Foreskin keratinocyte (primary cell): ENCODE measurements at places on chromosomes 1 and 21. TPM values are rescaled to one million over a fixed set of nuclear protein-coding genes. Genes with fewer than 3 reads are reported as not detected.

- DNase-seq = no peak
Observed at GRCh38 chr1:8122160-8122476, 96.0 kb upstream of the ERRFI1 start.

DNA sequence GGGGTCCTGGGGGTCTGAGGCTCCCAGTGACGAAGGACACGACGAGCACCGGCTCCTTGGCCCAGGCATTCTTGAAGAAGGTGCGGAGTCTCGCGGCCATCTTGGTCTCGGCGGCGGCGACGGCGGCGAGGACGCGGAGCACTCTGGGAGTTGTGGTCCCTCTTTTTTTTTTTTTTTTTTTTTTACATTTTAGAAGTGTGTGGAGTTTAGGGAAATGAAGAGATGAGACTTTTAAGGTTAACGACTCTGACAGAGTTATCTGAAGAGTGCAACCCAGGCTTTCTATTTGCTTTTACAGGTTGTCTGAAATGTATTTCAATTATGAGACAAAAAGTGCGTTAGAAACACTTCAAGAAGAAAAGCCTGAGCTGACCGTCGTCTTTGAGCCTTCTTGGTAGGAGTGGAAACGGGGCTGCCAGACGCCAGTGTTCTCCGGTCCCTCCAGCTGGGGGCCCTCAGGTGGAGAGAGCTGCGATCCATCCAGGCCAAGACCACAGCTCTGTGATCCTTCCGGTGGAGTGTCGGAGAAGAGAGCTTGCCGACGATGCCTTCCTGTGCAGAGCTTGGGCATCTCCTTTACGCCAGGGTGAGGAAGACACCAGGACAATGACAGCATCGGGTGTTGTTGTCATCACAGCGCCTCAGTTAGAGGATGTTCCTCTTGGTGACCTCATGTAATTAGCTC is 9.7 kb downstream of the OR2B11 start:
- DNase-seq = peak; percentile 17

DNA sequence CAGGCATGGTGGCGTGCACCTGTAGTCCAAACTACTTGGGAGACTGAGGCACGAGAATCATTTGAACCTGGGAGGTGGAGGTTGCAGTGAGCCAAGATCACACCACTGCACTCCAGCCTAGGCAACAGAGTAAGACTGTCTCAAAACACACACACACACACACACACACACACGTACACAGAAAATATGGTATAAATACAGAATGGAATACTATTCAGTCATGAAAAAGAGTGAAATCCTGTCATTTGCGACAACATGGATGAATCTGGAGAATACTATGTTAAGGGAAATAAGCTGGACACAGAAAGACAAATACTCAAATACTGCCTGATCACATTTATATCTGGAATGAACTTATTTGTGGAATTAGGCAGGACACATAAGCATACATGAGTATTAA is 18.4 kb downstream of the FOXD2 start:
- DNase-seq = no peak

DNA sequence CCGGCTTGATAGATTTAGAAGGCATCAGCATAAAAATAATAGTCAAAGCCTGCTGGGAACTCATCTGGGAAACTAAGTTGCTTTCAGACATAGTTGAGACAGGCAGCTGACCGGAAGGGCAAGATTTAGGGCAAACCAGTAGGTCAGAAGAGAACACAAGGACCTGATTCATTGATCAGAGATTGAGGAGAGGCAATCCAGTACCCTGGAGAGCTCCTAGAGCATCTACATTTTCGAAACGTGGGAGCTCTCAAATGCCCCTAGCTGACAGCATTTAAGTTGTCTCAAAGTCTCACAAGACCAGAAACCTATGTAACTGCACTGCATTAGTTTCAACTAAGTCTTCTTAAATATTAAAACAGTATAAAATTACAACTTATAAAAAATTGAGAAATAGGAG is 22.9 kb upstream of the MTF2 start:
- DNase-seq = peak; percentile 18

GRCh38 chr1:43184995-43185394 is 12.9 kb downstream of the CFAP57 start:
- no peak for DNase-seq

- no peak for DNase-seq
Observed at GRCh38 chr1:152630596-152630995, 7.7 kb upstream of the LCE3A start.

DNA sequence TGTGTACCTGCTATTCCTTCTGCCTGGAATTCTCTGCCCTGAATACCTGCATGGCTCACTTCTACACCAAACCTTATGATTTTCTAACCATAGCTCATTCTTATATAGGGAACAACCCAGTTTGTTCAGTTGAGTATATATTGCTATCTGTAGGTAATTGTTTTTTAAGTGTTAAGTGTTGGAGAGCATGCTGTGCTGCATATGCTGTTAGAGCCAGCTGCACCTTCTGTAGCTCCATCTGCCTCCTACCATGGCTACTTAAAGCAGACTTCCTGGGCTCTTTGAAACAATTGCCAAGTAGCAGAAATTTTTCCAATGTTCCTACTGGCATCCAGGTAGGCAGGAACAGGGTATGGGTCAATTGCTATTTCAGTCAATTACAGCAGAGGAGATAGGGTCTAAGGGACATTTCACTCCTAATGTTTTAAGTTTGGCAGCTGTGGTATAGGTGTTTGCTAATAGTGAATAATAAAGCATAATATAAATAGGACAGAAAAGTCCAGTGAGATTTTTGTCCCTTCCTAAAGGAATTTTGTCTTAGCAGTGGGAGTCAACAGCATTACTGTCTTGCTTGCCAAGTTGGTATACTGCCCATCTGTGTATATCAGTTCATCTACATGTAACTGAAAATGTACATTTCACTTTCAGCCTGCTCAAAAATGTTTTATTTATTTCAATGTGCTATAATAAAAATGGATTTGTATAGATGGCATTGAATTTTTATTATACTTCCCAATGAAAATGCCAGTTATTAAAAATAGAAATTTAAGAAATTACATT is 34.0 kb upstream of the C1orf115 start:
- no peak for DNase-seq

GRCh38 chr21:44353191-44353970 is at the start of gene TRPM2:
Gene TRPM2, plus strand, starts transcription at chr21:44353621. Its CDS starts 80 bp downstream, at chr21:44353701.
- no peak for DNase-seq

- no peak for DNase-seq
Observed at GRCh38 chr1:153058826-153059784, 1.8 kb upstream of the SPRR2A start.

DNA sequence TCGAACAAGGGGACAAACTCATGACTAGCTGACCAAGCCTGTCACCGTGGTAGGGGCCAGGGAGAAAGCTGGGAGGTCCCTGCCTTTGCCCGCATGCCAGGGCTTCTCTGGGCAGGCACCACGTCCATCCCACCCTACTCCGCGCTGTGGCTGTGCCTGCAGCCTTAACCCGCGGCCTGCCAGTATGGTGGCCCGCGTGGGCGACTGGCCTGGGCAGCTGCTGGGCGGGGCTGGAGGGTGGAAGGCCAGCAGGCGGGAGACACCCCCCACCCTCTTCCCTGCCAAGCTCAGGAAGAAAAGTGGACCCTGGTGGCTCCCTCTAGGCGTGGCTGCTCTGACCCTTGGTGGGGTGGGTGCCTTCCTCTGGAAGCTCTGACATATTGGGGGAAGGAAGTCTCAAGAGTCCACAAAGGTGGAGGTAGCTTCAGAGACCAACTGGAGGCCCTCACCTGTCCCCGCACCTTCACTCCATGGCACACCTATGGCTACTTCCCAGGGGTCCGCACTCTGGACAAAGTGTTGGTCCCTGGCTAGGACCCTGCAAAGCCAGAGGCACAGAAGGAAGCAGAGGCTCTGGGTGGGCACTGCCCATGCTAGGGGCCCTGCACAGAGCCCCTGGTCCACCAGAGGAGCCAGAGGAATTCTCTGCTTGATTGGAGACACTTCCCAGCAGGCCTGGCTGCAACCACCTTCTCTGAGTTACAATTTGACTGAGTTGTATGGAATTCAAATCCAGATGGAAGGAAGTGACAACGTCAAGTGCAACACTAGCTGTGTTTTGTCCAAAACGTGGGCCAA is 3.3 kb upstream of the SKI start:
- DNase-seq = no peak

DNA sequence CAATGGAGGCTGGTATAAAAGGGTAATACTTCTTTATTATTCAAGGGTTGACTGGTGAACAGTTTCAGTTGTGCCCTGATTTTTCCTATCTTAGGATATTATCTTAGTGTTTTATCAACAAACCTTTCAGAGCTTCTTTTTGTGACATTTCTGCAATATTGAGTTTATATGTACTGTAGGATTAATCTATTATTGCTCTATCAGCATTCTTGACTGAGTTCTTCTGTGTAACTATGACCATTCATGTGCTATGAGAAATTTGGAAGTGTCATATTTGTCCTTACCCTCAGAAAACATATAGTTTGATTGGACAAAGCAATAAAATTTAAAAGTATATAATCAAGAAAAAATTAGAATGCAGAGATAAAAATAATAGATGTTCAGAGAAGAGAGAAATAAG is 25.5 kb upstream of the MRPS6 start:
- DNase-seq = no peak

GRCh38 chr1:172136925-172137324 is 283.6 kb upstream of the C1orf105 start:
- no peak for DNase-seq

The CTH gene
- total RNA-seq = 4.7 and 6.0 TPM in 2 replicates

The TRIM63 gene
- total RNA-seq = not detected in 2 replicates

The RRAGC gene
- total RNA-seq = 25.8 and 27.4 TPM in 2 replicates

The COL6A2 gene
- total RNA-seq = 0.04 and 0.17 TPM in 2 replicates

The REN gene
- total RNA-seq = not detected in 2 replicates

The ARHGAP30 gene
- total RNA-seq = not detected in 2 replicates

The RRP15 gene
- 27.5 and 36.9 TPM in 2 replicates for total RNA-seq

The TP73 gene
- total RNA-seq = 0.58 and 0.78 TPM in 2 replicates
